H9 (cell line): ENCODE measurements at places on chromosomes 11 and 22. TPM values are rescaled to one million over a fixed set of nuclear protein-coding genes. Genes with fewer than 3 reads are reported as not detected.
A peak's percentile ranks its signal among the peaks of the same experiment; 100 is the strongest.

The CD3D gene
- total RNA-seq = not detected in 2 replicates

- no peak for DNase-seq
Measured at GRCh38 chr11:42840176-42840829, 471.5 kb upstream of the API5 start.

The MS4A3 gene
- not detected in 2 replicates for total RNA-seq

DNA sequence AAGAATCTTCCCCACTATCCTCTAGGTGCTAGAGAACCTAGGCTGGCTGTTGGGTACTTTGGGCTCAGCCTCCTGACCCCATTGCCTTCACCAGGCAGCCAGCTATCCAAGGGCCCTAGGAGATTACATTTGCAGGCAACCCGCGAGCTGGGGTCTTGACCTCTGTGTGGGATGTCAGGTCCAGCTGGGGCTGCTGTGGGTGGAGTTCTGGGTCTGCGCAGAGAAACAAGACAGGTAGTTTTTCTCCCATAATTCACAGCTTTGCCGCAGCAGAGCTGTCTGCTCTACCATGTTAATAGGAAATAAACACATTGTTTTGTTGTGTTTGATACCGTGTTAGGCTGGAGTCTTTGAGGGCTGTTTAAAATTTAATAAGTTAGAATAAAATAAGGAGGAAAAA, 142.8 kb upstream of the PLET1 start:
- DNase-seq = no peak

- no peak for DNase-seq
Measured at GRCh38 chr22:48342016-48342415, 1485.7 kb downstream of the BRD1 start.

GRCh38 chr11:107743191-107743590, 31.3 kb upstream of the SLN start:
- DNase-seq = no peak

DNA sequence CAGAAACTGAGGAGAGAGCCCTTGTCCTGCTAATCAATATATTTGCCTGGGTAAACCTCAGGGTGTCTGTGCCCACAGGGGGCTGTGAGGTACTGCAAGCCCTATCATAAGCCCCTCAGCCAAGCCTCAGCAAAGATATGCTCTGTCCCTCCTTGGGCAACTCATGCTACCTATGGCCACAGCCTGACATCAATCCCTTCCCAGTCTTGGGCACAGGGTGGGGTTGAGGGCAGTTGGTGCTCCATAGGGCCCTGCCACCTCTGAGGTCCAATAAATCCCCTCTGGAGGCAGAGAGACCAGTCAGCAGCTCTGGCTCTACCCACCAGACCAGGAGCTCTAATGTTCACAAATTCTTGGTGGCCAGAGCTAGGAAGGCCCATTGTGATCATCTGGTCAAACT, 23.8 kb downstream of the TPBGL start:
- DNase-seq = no peak

The PRR33 gene
- not detected in 2 replicates for total RNA-seq

The TEX54 gene
- total RNA-seq = 0.53 and 1.2 TPM in 2 replicates

DNA sequence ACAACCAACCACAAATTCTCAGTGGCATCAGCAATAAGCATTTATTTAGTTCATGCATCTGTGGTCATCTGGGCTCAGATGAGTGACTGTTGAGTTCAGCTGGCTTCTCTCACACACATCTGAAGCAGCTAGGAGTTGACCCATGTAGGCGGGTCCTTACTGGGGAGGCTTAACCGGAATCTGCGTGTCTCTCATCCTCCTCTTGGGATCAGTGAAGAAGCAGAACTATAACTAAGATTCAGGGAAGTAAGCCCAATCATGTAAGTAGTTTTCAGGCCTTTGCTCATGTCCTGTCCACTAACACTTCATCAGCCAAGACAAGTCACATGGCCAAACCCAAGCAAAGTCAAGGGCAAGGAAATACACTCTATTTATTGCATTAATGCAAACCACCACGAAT, 236.2 kb downstream of the C11orf87 start:
- no peak for DNase-seq

The OR51E1 gene
- total RNA-seq = not detected in 2 replicates

DNA sequence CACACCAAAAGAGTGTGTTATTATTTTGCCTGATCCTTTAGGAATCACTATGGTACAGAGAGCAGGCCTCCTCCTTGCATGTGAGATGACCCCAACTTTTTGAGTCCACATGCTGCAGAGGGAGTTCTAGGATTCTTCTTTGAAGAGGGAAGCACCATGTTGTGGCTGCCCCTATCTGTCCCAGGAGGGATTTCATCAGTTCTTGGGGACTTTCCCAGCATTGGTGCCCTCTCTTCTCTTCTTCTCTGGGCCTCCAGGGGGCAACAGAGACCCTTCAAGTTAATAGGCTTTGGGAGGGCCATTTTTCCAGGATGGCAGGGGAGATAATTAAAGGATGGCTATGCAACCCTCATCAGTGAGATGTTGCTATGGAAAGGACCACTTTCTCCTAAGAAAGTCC, 3.6 kb downstream of the MMP1 start:
- peak; percentile 73 for DNase-seq

DNA sequence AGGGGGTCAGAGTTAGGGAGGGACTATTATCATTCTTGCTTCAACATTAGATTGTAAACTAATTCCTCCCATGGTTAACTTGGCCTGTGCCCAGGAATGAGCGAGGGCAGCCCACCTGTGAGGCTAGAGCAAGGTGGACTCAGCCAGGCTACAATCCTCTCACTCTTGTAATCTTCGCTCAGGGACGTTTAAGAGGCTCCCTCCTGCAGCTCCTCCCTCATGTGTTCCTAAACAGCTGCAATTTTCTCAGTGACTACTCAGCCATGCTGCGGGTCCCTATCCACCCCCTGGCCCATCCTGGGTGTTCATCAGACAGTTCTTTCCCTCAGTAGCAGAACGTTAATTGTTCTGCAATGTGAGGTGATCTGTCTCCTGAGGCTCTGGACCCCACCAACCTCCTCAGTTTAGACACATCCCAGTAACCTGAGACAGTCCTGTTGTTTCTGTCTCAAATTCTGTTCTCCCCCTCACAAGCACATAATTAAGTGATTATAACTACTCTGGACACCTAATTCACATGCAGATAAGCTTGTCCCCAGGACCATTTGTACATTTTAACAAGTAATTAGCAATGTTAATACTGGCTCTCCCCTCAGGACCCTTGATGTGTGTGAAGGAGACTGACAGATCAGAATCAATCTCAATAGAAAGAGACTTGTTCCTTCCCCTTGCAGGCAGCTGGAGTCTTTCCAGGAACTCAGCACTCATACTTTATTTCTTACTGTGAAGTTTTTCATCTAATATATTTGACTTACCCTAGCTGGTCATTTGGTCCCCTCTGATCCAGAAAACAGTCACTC, 337.2 kb upstream of the B3GAT1 start:
- peak; percentile 24 for DNase-seq

The USP2 gene
- 5.7 and 7.6 TPM in 2 replicates for total RNA-seq

DNA sequence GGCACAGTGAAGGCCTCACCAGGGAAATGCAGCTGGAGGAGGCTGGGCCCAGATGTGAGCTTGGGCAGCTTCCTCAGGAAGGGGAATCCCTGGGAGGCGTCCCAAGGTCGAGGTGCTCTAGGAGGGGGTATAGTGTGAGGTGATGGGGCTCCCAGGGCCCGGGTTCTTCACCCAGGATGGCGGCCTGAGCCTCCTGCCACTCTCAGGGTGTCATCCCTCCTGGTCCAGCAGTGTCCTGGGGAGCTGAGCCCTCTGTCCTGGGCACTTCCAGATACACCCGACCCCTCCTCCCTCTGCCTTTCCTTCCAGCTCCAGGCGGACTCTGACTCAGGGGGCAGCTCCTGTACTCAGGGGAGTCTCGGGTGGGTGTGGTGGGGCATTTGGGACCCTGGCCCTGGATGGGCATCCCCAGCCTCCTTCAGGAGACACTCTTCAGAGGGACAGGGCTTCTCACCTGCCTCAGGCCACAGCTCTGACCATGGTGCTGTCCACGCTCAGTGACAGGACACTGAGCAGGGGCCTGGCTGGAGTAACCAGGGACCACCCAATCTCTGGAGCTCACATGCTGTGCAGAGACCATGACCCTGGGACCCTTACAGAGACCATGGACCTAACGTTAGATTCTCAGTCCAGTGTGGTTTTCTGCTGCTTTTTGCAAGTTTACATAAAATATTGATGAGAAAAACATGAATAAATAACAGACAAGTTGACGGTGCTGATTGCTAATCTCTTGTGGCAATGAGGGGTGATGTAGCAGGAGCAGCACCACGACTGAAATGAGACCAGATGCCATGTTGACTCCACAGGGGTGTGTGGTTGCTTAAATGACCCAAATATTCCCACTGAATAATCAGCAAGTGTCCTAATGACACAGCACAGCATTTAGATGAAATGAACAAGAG, 101.9 kb downstream of the GGTLC2 start:
- DNase-seq = no peak

The MFRP gene
- not detected in 2 replicates for total RNA-seq

DNA sequence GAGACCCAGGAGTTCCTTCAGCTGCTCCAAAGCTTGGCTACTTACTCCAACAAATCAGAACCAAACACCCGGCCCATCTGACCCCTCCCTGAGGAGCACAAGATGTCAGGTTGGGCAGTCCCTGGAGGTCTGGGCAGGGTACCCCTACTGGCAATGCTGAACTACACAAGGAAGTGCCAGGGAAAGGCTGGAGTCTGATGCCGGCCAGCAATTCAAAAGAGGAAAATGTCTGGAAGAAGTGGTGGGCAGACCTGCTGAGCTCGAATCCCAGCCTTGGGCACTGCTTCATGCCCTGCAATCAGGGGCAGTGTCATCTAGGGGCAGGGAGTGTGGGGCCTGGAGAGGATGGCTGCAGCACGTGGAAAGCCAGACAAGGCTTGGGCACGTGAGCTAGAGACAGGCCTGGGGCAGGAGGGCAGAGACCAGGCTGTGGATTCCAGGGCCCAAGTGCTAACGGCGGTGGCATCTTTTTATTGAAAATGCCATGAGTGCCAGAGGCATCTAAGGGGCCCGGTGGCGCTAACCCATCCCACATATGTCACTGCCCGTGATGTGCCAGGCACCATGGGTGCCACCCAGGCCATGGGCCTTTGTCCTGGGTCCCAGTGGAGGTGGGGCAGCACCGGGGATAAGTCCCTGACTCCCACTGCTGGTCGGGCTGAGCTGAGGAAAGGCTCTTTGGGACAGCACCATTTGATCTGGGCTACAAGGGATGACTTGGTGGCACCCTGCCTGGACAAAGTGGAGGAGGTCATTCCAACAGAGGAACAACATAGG, 97.9 kb upstream of the PITPNB start:
- DNase-seq = no peak

The LYVE1 gene
- total RNA-seq = not detected in 2 replicates

GRCh38 chr11:128874427-128874826, 7.3 kb upstream of the KCNJ1 start:
- DNase-seq = no peak

DNA sequence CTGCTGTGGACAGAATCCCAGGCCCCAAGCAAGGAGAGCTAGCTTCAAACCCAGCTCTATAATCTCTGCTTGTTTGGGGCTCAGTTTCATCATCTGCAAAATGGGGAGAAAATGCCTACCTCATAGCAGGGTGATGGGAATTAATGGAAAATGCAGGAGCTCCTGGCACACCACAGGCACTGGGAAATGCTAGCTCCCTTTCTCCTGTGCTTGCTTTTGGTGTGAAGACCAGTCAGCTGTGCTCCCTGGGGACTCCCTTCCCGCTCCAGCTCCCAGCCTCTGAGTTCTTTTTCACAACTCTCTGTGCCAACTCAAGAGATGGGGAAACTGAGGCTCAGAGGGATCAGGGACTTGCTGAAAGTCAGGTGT, 8.2 kb upstream of the SERPINH1 start:
- DNase-seq = no peak

DNA sequence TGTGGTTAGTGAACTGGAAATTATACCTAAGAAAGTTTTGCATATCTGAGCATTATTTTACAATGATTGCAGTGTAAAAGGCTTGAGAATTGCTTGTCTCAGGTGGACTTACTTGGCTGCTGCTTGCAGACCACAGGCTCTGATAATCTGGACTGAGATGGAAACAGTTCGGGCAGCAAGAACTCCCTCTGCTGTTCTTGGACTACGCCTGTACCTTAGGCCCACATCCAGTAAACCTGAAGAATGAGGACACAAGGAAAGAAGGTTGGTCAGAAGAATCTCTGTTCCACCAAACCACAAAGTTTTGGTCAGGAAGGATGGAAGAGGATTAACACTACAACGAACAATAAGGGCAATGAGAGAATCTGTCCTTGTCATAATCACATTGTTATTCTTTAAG, 80.1 kb downstream of the C2CD3 start:
- DNase-seq = no peak

DNA sequence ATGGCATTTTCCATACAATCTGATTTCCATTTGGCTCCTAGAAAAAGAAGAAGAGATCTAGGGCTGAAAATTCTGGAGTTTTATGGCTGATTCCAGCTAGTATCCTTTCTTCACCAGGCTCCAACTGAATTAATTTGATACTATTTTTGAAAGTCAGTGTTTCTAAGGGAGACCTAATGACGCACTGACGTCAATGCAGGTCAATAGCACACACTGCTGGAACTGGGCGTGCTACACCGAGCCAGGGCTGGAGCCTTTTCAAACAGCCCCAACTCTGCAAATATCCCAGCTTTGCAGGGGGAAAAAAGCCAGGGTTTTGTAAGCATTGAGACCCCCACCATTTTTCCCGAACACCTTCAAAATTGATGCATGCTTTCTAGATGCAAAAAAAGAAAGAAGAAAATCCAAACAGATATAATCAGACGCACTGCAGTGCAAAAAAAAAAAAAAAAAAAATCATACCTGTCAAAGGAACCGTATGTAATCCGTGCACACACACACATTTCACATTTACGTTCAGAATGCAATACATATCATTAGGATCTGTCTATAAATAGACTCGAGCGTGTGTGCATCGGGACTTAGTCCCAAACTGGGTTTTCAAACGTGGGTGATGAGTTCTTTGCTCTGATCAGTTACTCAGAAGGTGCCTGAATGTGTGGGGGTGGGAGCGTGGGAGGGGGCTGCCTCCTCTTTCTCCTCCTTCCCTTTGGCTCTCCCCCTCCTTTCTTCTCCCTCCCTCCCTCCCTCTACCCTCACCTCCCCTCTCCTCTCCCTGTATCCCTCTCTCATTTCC, 124.5 kb upstream of the HSD17B12 start:
- DNase-seq = no peak

DNA sequence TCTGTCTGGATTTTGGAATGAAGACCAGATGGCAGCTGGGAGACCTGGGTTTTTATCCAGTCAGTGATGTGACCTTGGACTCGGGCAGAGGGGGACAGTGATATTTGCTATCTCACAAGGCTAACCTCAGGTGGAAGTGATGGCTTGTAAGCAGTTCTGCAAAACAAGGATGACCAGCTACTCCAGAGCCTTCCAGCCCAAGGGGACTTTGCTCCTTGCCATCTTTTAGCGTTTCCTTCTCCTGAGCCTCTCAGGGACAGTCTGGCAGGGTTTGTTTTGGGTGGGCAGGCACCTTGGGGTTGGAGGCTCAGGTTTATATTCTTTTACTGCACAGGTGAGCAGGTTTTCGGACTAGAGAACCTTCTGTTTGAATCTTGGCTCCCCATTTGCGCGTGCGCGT, 9.5 kb upstream of the OSBP2 start:
- DNase-seq = no peak

GRCh38 chr11:34916015-34916842, at the start of the genes APIP and PDHX:
Gene APIP, minus strand, starts transcription at chr11:34916379. Its CDS starts 95 bp downstream, at chr11:34916284.
Gene PDHX, plus strand, starts transcription at chr11:34916618. Its CDS starts 38 bp downstream, at chr11:34916656.
- DNase-seq = peak; percentile 99

GRCh38 chr22:19469421-19469820, 9.6 kb downstream of the UFD1 start:
- no peak for DNase-seq
